Fibroblast of upper back skin (primary cell): ENCODE measurements at places on chromosomes 7 and 10.

DNA sequence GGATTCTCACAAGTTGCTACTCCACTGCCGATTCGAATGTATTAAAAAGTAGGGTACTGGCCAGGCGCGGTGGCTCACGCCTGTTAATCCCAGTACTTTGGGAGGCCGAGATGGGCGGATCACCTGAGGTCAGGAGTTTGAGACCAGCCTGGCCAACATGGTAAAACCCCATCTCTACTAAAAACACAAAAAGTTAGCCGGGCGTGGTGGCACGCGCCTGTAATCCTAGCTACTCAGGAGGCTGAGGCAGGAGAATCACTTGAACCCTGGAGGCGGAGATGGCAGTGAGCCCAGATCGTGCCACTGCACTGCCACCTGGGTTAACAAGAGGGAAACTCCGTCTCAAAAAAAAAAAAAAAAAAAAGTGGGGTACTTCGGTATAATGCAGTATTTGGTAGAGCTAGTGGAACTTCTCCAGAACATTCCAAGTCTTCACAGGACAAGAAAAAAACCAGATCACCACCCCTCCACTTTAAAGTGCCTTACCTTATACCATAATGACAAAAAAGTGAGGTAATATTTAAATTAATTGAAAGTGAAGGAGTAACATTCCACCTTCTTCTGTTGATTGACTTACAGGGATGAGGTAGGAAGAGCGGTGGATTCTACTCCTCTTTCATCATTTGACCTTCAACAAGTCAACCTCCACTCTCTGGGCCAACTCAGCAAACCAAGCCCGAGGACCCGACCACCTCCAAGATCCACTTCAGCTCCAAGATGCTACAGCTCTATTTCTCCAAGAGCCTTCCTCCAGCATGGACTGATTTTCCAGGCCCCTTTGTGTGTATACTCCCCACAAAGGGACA is 2.0 kb downstream of the BAZ1B start:
- DNase-seq, result no peak

GRCh38 chr7:105839266-105839665 is 37.1 kb downstream of the ATXN7L1 start:
- DNase-seq, result no peak

GRCh38 chr7:157769086-157769485 is 432.3 kb downstream of the DNAJB6 start:
- DNase-seq, result no peak

- DNase-seq, result no peak
These were observed 2.0 kb downstream of the C10orf105 start for GRCh38 chr10:71717551-71717951.

- peak; percentile 77 for DNase-seq
These were observed 36.9 kb downstream of the ENTPD1 start for GRCh38 chr10:95792874-95793285.

- DNase-seq, result peak; percentile 25
These were observed 591 bp downstream of the BZW2 start for GRCh38 chr7:16646472-16647072.

DNA sequence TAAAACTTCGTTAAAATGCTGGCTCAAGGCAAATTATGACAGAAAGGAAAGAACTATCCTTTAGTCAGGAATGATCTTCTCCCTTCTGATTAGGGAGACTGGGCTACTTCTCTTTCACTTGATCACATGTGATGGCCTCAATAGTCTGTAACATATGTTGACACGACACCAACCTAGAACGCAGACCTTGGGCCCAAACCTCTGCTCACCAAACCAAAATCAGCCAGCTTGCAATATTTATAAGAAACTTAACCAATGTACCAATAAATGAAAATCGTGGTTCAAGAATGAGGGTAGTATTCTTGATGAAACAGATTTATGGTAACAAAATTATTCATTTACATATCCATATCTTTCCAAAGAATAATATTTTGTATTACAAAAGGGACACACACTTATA is 361.6 kb downstream of the SORCS1 start:
- DNase-seq, result no peak

GRCh38 chr7:41201021-41201420 is 501.9 kb downstream of the INHBA start:
- no peak for DNase-seq

GRCh38 chr10:77555591-77556212 is 81.9 kb downstream of the KCNMA1 start:
- DNase-seq, result peak; percentile 69

DNA sequence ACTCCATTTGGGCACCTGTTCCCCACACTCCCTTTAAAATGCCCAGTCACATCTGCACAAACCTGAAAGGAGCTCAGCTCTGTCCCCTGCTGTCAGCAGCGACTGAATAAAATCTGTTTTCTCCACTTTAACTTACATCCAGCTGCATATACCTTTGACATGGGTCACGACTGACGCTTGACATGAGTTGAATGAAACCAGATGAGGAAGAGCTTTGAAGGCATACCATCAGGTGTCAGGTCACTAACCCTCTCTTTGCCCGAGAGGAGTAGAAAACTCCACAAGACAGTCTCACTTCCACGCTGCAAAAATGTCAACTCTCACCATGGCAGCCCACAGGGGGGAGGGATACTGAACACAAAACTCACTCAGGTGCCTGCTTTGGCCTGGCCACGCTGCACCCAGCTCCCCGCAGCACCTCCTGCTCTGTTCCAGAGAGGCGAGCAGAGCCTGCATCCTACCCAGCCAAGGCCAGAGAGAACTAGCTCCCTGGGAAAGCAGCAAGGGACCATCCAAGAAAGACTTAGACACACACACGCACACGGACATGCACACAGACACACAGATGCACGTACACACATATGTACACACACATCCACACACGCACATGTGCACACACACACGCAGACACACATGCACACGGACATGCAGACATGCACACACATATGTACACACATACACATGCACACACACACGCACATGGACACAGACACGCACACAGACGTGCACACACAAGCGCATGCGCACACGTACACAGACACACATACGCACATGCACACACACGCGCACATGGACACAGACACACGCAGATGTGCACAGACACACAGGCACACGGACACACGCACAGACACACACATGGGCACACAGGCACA is 191.0 kb downstream of the MAD1L1 start:
- DNase-seq, result no peak
